ENCODE measurements at places on chromosomes 12 and 14. TPM values are rescaled to one million over a fixed set of nuclear protein-coding genes. Genes with fewer than 3 reads are reported as not detected.

C12orf60 gene
- 4.1 TPM for total RNA-seq

ARHGAP9 gene
- 6.5 TPM for total RNA-seq

GRCh38 chr14:105119408-105120025 lies 49.1 kb downstream of the JAG2 start:
- ATAC-seq: no peak

DNA sequence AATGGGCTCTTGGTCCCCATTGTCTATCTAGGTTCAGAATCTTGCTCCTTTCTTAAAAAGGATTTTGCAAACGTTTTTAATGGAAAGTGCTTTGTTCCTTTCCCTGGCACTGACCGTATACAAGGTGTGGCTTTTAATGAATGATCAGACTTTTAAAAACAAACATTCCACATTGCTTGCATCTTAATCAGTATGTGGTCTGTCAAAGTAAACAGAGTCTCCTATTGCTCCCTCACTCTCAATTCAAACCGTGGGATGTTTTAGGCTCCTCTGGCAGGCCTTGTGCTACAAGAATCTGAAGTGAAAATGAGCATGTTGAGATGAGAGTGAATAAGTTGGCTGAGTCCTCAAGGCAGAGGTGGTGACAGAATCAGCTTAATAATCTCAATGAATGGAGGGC lies 107.0 kb downstream of the VRK1 start:
- no peak for ATAC-seq

GRCh38 chr12:25327321-25327720 lies 76.6 kb upstream of the KRAS start:
- no peak for ATAC-seq

DNA sequence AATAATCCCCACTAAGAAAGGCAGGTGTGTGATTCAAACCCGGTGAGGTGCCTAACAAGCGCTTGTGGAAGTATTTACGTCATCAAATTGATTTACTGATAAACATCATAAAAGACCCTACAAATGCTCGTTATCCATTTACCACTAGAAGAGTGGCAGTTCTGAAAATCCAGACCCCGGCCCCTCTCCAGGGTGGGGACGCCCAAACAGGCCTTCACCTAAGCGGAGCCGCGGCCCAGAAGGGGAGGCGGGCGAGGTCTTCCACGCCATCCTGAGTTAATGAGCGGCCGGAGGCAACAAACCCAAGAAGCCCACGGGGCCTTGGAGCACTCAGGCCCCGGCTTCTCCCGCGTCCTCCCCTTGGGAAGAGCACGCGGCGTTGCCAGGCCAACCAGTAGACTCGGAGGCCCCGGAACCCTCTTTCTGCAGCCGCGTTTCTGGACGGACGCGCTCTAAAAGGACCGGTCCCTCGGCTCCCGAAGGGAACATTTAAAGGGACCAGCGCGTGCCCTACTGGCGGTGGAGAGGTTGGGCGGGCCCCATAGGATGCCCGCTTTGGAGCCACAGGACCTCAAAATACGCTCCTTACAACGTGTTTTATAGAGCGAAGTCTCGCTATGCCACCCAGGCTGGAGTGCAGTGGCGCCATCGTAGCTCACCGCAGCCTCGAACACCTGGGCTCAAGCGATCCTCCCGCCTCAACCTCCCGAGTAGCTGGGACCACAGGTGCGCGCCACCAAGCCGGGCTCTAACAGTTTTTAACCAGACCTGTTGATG lies 3.5 kb downstream of the PTPN21 start:
- peak; percentile 79 for ATAC-seq
